Left renal pelvis (tissue), 4 donors: ENCODE measurements at places on chromosomes 3 and 15.

- no peak for DNase-seq
These were observed 46.7 kb upstream of the ABHD2 start for GRCh38 chr15:89041507-89041906.

GRCh38 chr3:108414007-108414406 lies 96.4 kb downstream of the MYH15 start:
- no peak for DNase-seq

GRCh38 chr15:90789462-90789861 lies 72.3 kb downstream of the BLM start:
- no peak for DNase-seq

DNA sequence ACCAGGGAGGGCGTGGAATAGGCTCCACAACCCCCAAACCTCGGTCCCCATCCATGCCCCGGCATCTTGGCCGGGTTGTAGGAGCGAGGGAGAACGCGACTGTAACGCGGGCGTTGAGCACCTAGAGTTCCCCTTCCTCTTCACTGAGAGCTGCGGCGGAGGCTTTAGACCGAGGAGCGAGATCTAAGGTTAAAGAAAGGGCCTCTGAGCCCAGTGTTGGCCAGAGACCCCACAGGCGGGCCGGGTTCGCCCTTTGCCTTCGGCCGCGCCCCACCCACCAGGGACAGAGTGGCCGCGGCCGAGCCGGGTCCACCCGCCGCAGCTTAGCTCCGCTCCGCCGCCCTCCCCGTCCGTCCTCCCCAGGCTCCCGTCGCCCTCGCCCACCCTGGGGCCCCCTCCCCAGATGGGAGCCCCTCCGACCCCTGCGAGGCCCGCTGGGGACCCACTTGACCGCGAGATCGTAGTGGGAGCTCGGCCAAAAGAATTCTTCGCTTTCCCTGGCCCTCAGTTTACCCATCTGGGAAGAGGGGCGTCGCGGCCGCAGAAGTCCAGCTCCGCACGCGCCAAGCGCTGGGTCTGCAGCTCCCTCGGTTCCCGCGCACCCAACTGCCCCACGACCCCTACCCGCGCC lies 425 bp downstream of the ANPEP start:
- DNase-seq, result no peak

DNA sequence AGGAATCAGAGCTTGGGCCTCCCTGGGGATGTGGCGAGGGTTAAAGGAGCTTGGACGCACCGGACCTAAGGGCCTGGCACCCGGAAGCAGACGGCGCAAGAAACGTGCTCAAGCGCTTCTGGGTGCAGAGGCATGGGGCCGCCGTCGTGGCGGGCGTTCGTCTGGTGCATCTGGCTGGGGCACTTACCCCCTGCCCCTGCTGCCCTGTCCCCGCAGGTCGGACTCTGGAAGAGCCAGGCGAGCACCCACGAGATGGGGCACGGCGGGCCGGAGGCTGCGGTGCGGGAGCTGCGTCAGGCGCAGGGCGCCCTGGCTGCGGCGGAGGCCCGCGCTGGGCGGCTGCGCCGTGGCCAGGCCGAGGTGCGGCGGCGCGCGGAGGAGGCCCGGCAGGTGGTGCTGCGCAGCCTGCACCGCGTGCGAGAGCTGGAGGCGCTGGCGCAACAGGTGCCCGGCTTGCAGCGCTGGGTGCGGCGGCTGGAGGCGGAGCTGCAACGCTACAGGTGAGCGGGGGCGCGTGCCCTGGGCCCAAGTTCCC lies 2.5 kb downstream of the EFCC1 start:
- DNase-seq, result no peak

GRCh38 chr15:69703532-69704187 lies 251.0 kb downstream of the RPLP1 start:
- DNase-seq, result peak; percentile 12

DNA sequence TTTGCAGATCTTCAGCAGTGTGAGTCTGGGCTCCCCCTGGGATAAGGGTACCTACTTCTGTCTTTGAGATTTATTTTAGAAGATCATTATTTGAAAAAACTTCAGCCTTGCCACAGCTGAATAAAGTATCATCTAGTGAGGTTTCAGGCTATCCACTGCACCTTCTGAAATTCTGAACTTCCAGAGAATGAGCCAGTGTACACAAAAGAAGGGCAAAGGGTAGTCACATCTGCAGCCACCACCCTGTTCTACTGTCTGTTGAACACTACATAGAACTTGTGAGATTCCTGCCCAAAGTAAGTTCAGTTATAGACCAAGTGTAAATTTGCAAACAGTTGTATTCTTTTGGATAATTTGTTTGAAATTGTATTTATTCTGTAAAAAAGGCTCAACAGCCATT lies 38.0 kb upstream of the PTPN23 start:
- no peak for DNase-seq

DNA sequence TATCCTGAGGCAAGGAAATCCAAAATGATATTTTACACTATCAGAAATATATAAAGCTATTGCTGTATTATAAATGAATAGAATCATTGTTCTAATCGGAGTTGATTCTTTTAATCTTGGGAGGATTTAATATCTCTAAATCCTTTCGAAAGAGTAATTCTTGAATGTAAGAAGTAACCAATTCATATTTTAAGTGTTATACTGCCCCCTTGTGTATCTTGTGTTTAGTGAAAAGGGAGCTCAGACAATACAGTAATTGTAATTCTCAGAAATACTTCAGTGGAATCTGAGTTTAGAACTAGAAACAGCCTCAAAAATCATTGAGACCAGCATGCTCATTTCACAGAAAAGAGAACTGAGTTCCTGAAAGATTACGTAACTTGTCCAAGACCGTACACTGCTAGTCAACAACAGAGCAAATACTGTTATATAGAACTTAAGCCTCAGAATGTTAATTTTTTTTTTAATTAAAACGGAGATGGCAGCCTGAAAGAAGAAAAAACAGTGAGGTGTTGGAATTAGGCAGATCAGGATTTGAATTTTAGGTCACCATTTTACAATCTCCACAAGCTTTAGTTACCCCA lies 42.9 kb downstream of the PLCH1 start:
- DNase-seq, result peak; percentile 32

- DNase-seq, result no peak
These were observed 36.7 kb downstream of the RASGRF1 start for GRCh38 chr15:79053894-79054293.

DNA sequence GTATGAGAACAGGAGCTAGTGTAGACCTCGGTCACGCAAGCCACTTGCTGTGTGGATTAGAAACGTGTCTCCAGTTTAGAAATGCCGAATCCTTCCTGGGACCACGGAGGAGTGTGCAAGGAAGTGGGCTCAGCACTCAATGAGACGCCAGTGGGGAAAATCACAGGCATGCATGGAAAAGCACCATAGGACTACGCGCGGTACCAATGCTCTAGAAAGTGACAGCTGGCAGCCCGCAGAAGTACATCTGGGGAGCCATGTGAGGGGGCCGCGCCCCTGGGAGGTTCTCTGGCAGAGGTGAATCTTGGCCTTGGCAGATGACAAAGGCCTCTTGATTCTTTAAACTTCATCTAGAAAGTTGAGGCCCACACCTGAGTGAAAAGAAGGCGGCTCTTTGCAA lies 99.3 kb downstream of the LRRK1 start:
- no peak for DNase-seq

DNA sequence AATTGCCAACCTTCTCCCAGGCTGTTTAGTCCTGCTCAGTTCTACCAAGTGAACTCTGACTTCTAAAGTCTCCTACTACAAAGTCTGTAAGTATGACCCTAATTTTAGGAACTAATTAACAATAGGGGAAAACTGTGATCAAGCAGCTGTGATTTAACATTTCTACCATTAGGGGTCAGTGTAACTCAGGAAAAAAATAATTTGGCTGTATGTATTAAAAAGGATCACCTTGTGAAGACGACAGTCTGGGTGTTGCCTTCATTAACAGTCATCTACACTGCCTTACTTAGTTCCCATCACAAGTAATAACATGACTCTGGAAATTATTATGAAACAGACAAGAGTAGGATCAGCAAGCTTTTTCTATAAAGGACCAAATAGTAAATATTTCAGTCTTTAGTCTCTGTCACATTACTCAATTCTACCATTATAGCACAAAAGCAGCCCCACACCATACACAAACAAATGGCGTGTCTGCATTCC lies 4.2 kb upstream of the NPHP3 start:
- DNase-seq, result no peak

GRCh38 chr3:189394599-189395121 lies 222.9 kb downstream of the TPRG1 start:
- DNase-seq, result no peak

GRCh38 chr3:193342551-193342950 lies 36.0 kb downstream of the ATP13A5 start:
- no peak for DNase-seq

- DNase-seq, result no peak
These were observed 248.5 kb downstream of the TIGIT start for GRCh38 chr3:114542359-114542758.

- no peak for DNase-seq
These were observed 55.5 kb downstream of the ST6GAL1 start for GRCh38 chr3:186985661-186986364.

DNA sequence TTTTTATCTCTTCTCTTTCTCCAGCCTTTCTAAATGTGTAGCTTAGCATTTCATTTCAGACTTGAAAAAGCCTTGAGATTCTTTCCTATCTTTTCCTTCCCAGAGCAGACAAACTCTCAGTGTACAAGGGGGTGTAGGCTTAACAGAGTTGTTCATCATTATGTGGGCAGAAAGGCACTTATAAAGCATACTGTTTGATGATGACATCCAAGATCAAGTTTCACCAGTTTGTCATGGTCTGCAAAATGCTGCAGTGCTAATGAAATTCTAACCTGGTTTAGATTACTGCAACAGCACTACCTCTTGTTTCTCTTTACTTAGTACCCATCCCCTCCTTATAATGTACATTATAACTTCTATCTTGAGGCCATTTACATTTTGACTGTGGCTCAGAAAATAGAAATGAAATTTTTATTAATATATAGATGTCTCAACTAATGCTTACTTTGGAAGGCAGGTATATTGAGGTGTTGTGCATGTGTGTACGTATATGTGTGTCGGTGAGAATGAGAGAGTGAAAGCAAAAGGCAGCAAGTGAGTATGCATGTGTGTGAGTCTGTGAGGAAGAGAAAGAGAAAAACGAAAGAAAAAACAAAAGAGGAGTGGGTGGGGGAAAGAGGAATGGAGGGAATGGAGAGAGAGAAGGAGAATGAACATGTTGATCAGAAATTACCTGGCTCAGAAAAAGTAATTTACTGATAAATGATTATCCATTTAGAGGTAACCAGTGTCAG lies 1043.6 kb downstream of the TUSC7 start:
- DNase-seq, result no peak

GRCh38 chr15:96891046-96891445 lies 560.5 kb downstream of the NR2F2 start:
- DNase-seq, result no peak

GRCh38 chr3:5767304-5767703 lies 579.8 kb downstream of the EDEM1 start:
- DNase-seq, result no peak

- DNase-seq, result no peak
These were observed 276.0 kb downstream of the MFSD1 start for GRCh38 chr3:159077860-159078259.

GRCh38 chr3:19065027-19065426 lies 83.3 kb upstream of the KCNH8 start:
- DNase-seq, result no peak

DNA sequence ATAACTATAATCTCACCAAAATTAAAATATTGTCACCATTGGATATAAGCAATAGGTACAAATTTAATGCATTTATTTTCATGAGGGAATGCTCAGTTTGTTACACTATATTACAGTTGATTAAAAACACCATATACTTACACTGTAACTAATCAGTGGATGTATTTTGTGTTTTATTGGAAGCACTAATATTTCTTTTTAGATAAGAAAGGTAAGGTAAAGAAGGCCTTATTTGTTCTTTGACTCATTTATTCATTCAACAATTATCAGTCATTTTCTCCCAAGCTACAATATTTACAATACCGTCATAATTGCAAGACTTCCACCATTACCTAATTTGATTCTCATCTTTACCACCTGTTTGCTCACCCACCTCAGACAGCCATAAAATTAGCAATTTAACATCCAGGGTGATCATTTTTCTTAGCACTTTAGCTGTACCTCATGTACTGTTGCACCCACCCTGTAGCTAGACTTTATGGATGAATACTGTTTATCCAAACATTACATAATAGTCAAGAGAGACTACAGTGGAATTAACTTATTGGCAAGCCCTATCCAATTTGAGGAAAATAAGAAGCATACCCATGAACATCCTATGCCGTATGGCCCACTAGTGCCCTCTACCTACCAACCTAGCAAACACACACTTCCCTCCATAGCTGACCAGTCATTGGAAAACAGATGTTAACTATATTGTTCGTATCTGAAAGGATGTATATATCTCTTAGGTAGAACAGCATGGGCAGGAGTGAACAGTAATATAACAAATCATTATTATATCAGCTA lies 229.6 kb downstream of the BBX start:
- DNase-seq, result no peak

DNA sequence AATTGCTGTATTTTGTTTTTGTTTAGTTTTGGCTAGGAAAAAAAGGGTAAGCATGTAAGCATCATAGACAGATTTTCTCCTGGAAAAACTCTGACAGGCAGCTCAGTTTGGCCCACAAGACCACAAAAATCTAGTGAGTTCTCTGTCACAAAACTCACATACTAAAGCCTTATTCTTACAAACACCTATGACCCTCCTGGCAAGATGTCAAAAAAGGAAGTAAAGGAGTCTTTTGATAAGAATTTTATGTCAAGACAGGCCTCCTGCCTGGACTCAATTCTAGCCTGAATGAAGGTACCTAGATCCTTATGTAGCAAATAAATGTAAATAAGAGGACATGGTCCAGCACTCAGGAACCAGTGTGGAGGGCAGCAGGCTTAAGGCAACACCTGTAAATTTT lies 668.3 kb upstream of the ZNF385D start:
- DNase-seq, result no peak

- DNase-seq, result no peak
These were observed 2.0 kb downstream of the FOXP1 start for GRCh38 chr3:71581457-71582035.

DNA sequence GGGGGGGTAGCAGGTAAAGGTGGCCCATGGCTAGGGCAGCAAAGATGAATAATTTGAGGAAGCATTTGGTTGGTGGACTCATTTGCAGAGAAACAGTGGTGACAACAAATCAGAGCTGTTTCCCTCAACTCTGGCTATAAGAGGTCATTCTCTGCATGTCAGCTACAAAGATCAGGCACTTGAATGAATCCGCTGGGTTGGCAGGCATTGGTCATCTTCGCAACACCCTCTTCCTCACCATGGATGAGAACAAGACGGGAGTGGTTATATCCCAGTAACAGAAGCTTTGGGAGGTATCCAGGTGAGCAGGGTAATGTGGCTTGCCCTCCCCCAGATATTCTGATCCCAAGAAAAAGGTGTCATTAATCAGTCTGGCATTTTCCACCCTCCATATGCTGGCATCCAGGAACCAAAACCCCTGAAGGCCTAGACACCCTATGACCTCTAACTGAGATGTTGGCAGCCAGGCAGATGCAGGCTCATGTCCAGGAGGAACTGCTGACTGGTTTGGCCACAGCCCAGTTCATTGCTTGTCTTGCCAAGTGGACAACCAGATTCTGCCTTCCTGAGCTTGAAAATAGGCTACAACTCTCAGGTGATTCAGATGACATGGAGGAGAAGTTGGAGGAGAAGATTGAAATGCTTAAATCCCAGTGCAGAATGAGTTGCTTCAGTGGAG lies 108.9 kb upstream of the TRIM42 start:
- DNase-seq, result no peak

- DNase-seq, result no peak
These were observed 21.0 kb downstream of the CHST2 start for GRCh38 chr3:143140550-143140949.
